ENCODE measurements at places on chromosomes 5 and 9.

DNA sequence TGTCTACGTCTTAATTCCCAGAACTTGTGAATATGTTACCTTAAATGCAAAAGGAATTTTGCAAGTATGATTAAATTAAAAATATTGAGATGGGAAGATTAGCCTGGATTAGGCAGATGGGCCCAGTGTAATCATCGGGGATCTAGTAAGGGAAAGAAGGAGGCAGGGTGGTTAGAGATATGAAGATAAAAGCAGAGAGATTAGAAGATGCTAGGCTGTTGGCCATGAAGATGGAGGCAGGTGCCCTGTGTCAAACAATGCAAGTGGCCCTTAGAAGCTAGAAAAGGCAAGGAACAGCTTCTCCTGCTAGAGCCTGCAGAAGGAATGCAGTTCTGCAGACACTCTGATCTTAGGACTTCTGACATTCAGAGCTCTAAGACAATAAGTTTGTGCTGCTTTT, 28.8 kb upstream of the ISOC1 start:
- DNase-seq, result no peak

GRCh38 chr9:121720311-121721057, 69.0 kb downstream of the DAB2IP start:
- no peak for DNase-seq

GRCh38 chr9:110623462-110624025, 44.0 kb upstream of the SVEP1 start:
- DNase-seq, result no peak

DNA sequence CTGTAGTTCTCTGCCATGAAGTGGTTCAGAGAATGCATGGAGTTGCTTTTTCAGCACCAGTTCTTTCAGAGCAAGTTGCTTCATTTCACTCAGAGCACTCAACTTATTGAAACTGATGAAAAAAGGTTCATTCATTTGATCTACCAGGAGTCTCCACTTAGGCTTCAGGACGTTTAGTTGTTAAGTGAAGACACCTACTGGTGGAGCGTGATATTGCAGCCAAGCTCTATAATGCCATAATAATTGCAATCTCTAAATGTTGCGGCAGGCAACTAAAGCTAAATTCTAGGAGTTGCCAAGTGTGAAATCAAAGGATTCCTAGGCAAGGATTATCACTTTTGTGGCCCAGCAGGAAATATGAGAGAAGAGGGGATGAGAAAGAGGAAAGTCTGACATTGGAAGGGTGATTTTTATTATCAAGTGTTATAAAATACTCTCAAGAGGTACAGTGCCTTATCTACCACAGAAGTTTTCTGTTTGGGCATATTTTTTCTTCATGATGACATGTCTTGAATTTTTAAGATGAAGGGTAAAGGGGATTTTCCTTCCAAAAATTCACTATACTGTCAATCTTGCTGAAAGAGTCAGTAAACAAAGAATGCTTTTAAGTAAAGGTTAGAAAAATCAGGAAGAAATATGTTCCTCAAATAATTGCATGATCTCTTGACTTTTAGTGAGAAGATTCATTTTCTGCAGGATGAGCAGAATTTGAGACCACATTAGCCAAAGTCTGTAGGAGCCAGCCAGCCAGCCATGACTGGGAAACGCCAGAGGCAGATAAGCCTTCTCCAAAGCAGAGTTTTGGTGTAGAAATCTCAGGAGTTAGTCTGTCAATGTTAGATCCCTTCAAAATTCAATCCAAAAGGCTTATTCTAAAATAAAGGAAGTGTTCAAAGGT, 83.4 kb downstream of the SH3PXD2B start:
- DNase-seq, result no peak

GRCh38 chr5:28523416-28523815, 1485.0 kb upstream of the CDH9 start:
- DNase-seq, result no peak

DNA sequence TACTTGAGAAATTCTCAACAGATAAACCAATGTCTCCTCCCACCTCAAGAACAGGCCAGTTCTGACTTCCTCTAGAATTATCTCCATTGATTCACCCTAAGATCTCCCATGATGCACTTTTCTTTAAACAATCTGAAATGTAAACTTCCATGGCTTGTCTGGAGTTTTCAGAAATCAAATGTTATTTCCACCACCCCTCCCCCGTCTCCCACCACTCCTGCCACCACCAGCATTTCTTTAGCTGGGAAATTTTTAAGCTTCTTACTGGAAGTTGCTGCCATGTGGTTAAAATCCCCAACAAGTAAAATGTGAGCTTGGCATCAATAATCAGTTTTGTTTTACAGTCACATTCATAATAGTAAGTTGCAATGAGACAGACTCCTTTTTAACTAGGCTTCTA, 32.8 kb upstream of the BASP1 start:
- DNase-seq, result no peak

- DNase-seq, result no peak
Observed at GRCh38 chr9:113154471-113154870, 3.7 kb downstream of the SLC31A2 start.

- no peak for DNase-seq
Observed at GRCh38 chr5:154034944-154035343, 3.8 kb downstream of the FAM114A2 start.

DNA sequence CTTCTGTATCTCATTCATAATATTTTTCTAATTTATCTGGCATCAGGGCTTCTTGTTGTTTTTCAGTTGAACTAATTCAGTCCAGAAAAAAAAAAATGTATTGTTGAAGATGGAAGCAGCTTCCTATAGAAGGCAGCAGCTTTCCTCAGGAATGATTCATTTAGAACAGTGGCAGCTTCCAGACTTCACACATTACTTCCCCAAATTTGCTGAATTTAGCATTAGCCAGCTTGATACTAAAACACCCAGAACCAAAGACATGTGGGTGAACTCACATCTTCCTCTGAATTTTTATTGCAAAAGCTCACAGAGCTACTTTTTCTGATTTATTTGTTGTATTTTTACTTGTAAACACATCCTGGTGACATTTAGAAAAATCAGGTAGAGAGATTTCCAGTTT, 53.8 kb downstream of the HCN1 start:
- DNase-seq, result no peak

DNA sequence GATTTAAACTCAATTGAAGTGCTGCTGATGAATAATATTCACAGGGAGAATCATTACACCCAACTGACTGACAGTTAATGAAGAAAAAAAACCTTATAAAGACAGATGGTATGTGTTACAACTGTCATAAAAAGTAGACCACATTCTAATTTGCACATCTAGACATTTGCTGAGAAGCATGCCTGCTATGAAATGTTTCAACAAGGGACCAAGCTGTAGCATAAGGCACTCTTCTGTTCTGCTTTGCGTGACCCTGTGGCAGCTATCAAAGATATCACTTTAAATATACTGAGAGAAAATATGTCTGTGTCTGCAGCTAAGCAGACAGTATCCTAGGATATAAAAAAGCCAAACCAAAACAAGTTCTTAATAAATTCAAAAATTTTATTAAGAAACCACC, 153.7 kb downstream of the TMEM232 start:
- no peak for DNase-seq

- no peak for DNase-seq
Observed at GRCh38 chr5:107294211-107294550, 376.6 kb downstream of the EFNA5 start.

DNA sequence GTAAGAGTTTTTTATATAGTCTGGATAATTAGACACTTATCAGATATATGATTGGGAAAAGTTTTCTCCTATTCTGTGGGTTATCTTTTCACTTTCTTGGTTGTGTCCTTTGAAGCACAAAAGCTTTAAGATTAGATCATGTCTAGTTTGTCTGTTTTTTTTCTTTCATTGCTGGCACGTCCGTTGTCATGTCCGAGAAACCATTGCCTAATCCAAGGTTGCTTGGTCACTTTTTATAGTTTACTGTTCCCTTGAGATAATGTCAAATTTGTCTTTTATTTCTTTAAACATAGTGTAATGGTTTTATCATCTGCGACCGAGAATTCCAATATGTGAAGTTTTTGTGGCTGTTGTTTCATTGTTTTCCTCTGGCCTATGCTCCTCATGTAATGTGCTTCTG, 28.8 kb downstream of the GARNL3 start:
- DNase-seq, result no peak

DNA sequence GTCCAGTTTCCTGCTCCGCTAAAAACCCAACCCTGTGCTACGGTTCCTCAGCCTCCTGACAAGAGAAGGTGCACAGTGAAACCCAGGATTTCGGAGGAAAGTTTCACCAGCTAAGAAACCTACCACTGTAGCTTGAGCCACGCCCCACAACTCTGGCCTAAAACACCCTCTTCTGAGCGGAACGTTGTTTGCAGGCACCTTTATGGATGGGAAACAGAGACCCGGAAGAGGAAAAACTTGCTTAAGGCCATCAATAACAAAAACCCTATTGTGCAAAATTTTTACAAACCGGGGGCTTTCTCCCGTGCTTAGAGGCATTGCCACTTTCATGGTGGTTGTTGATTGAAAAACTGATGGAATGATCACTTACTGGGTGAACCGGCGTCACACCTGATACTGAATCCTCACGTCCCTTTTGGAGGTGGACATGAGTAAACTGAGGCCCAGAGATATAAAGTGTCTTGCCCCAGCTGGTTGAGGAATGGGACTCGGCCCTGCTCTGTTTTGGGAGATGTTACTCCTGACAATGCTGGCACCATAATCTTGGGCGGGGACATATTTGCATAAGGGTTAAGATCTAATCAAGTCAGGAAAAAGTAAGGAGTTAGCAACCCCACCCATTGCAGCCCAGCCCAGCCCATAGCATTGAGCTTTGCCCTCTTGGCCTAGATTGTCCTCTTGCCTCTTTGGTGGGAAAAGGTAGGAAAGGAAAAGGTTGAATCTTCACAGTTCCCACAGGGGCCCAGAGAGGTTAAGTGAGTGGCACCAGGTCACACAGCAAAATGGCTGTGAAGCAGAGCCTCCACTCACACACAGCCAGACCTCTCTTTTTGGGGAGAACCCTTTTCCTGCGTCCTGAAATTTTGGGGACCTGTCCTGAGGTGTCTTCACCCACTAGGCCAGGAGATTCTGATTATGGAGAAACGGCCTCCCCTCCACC, 23.2 kb upstream of the PTGS1 start:
- peak; percentile 28 for DNase-seq
